ENCODE measurements at places on chromosomes 6 and 20.

DNA sequence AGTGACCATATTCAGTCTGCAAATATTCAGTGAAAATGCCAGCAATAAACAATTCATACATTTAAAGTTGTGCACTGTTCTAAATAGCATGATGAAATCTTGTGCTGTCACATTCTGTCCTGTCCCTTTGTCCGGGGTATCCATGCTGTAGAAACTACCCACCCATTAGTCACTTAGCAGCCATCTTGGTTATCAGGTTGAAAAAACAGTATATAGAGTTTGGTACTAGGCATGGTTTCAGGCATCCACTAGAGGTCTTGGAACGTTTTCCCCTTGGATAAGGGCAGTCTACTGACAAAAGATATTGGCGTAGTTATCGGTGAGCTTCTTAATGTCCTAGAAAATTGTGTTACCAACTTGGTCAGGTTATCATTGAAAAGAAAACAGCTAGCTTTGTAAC lies 12.3 kb upstream of the MAP3K7 start:
- DNase-seq: no peak

- peak; percentile 79 for DNase-seq
Measured at GRCh38 chr6:28218312-28219248, 6.5 kb upstream of the ZSCAN9 start.

DNA sequence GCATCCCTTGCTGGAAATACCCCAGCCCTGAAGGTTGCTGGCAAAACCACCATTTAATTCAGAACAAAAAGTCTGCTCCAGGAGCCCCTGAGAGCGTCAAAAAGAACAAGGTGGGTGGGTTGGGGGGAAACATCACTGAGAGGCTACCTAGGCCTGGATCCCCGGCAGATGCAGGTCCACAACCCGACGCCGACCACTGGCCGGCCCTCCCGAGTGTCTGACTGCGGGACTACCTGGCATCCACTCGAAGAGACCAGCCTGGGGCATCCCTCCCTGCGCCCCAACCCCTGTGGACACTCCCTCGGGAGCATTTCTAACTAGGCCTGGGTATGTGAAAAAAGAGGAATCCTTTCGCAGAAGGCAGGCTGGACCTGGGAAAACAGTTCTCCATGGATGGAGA lies 47.2 kb downstream of the FAM209B start:
- no peak for DNase-seq

DNA sequence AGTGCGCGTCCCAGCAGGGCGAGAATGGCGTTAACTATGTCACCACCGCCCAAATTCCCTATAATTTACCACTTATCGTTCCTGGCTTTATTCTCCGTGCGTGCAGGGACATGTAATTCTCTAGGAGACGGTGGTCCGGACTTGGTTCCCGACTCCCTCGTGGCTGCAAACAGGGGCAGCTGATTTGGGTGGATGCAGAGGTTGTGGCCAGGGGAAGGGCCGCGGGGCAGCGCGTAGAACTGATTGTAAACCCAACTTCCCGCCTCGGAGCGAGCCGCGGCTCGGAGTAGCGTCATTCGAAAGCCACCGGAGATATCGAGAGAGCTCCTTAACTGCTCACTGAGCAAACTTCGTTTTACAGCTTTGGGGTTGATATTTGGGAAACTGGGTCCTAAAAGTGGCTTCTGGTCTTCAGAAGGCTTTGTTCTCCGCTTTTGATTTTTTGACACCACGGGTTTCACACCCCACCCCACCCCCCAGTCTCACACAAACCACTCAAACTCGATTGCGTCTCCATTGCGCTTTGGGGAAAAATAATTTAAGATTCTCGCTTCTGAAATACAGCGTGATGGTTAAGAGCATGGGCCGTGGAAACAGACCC lies 17.5 kb upstream of the ZSCAN9 start:
- DNase-seq: no peak

DNA sequence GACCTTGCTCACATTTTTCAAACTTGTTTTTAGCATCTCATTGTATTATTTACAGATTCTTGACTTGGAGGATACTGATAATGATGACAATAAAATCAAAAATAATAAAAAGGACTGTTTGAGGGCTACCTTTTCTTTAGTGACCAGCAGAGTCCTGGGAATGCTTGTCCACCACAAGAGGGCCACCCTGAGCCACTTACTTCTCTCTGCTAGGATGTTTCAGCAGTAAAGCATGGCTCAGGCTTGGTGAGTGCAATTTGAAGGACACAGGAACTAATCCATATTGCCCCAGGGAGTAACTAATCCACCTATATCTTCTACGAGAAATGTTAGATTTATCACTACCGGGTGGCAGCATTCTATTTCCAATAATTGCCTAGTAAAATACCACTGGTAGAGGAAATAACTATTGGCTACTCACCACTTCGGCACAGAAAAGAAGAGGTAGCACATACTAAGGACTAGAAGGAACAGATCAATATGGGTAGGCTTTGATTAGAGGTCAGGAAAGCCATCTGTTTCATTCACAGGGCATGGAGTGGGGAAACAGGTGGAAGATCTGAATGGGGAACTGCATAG lies 5.8 kb upstream of the KIAA0408 start:
- DNase-seq: peak; percentile 11

GRCh38 chr6:144617708-144618107 lies 332.6 kb downstream of the UTRN start:
- no peak for DNase-seq

GRCh38 chr6:5093231-5094015 lies 8.3 kb downstream of the PPP1R3G start:
- DNase-seq: no peak

- DNase-seq: peak; percentile 98
Measured at GRCh38 chr20:17226410-17227218, at the start of gene PCSK2. Gene PCSK2 (plus strand): TSS chr20:17227040. CDS start chr20:17227306, 266 bp downstream.

GRCh38 chr20:34595377-34596184 lies 37.1 kb downstream of the MAP1LC3A start:
- no peak for DNase-seq

GRCh38 chr6:149454346-149454848 lies 30.4 kb downstream of the ZC3H12D start:
- peak; percentile 36 for DNase-seq

DNA sequence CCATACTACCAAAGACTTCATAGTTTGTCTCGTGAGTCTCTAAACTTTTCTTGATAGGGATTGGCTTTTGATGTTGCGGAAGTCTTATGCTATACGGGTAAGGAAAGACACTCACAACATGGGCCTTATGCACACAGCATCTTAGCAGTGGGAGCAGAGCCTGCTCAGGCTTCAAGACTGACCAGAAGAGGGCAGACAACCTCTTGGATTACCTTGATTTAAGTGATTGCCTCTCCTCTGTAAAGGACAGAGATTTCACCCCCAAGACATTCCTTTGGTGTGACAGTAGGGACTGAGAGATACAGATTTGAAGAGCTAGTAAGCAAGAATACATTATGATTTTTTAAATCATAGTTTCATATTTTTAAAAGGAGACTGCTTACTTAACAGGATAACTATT lies 71.0 kb upstream of the SAMD3 start:
- DNase-seq: no peak

DNA sequence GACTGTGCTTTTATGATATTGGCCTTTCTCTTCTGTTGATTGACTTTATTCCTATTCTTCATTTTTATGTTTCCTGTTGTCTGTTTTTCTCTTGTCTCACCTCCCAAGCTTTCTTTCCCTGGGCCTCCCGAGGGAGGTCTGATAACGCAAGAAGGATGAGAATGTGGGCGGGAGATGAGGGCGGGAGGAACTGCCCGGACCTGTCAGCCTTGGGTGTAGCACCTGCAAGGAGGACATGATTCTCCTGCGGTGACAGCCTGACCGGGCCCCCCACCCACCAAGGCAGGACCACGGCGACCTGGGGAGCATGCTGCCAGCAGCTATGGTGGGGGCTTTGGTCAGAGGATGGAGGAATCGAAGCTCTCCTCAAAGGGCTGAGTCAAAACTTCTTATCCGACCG lies 86.9 kb downstream of the PLEKHG1 start:
- DNase-seq: no peak

- DNase-seq: no peak
Measured at GRCh38 chr6:139294090-139294489, 2.3 kb upstream of the TXLNB start.

Data from SHP77 treated with DMSO at 0.1 percent for 48 hours (cell line).